ENCODE measurements at places on chromosomes 6 and 20.

DNA sequence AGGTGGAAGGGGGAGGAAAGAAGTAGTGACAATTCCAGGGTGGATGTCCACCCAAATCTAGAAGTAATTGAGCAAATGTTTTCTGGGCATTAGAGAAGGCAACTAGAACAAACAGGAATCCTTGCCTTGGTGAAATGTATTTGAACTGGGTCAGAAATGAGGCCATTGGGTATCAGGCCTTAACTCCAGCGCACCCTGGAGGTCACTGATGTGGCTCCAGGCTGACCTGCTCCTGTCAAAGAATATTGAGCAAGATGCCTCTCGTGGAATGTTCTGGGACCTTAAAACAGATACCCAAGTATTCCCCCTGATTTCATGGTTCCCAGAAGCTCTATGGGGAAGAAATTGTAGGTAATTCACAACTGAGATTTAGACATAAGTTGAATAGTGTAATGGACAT, 6.9 kb downstream of the HLA-DPB1 start:
- DNase-seq, result no peak

DNA sequence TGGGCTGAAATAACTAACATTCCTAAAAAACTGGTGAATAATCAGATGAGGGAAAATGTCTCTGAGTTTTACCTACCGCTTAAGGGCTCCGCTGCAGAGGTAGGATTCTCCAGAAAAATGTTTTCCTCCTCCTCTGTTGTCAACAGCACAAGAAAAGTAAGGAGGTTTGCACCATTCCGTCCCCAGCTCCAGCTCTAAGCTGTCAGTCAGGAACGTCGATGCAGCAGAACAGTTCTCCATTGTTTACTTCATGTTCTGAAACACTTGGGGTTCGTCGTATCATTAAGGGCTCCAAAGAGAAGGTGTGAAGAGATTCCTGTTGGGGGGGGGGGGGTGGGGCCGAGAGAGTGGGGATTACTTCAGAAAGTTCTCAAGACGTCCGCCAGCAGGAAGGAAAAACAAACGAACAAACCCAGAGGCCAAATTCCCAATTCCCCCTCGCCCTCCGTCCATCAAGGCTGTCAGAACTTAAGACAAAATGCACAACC, 734 bp downstream of the MMS22L start:
- peak; percentile 8 for DNase-seq

- DNase-seq, result no peak
Observed at GRCh38 chr6:106620931-106621672, 8.2 kb downstream of the RTN4IP1 start.

DNA sequence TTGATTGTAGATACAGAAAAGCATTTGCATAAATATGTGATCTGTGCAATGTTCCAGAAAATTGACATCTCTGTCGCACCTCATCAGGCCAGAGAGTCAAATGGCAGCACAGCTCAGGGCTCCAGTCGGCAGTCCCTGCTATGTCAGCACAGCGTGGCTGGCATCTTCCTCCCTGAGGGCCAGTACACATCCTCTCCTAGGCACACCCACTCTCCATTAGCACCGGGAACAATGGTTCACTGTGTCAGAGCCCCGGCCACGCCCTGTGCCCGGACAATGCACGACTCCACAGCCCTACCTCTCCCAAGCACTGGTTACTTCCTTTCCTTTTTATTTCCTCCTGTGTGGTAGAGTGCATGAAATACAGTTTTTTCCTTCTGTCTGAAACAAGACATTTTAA, 114.9 kb downstream of the FOXC1 start:
- DNase-seq, result no peak

GRCh38 chr6:32843331-32843978, 392 bp downstream of the PSMB8 start:
- no peak for DNase-seq

DNA sequence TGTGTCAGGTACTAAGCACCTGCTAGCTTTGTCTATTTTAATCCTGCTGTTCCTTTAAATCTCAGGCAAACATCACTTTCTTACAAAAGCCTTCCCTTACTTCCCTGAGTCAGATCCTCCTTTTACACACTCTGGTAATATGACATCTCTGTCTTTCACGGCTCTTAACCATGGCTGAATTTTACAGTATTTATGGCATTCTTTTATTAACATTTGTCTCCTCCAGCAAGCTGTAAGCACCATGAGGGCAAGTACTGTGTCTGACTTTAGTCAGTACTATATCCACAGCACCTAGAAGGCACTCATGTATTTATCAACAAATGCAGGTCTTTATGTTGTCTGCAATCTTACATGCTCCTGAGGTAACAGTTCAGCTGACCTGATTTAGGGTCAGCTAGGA, 33.7 kb upstream of the HBS1L start:
- DNase-seq, result no peak

- no peak for DNase-seq
Observed at GRCh38 chr6:150075034-150075421, 6.1 kb upstream of the ULBP3 start.

- no peak for DNase-seq
Observed at GRCh38 chr20:58313396-58313795, 3.9 kb downstream of the RAB22A start.

DNA sequence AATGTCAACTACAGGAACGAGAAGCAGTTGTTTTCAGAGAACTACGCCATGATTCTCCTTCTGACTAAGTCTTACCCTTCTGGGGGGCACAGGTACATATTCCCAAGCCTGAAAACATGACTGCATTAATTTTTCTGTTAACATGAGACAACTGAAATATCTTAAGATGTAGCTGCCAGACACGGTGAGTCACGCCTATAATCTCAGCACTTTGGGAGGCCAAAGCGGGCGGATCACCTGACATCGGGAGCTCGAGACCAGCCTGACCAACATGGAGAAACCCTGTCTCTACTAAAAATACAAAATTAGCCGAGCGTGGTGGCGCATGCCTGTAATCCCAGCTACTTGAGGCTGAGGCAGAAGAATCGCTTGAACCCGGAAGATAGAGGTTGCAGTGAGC, 21.7 kb downstream of the TBC1D20 start:
- DNase-seq, result no peak

DNA sequence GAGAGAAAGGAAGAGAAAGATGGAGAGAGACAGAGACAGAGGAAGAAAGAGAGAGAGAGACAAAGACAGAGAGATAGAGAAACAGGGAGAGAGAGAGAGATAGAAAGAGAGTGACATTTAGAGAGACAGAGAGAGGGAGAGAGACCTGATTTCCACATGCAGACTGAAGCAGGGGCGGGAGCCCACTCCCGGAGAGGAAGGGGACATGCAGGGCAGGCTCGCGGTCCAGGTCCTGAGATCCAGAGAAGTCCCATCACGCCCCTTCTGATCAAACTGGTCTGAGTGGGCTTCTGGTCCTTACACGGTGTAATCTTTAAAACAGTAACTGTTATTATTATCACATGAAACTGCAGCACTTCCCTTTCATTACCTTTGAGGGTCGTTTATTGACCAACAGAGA, 62.2 kb downstream of the PHACTR3 start:
- DNase-seq, result no peak

DNA sequence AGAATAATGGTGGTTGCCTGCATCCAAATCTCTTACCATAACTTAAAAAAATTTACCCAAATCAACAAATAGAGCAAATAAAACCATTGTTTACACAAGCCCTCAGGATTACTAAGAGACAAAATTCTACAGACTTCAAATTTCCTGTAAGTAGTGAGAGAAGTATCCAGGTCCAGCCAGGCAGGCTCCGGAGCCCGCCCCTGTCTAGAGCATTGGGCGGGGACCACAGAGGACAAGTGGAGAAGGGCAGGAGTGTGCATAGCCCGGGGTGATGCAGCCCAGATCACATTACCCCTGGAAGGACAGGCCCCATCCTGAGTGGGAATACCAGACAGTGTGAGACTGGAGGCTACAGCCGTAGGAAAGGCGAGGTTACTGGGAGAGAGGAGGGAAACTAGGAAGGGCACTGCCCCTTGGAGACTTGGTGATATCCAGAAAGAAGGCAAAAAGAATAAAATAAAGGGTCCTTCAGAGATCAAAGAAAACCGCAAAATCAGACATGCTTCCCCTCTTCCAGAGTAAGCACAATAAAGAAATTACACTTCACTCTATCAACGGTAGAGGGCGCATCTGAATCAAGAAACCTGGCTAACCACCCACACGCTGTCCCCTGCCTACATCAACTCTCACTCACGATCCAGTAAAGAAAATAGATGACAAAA, 26.6 kb downstream of the RIN2 start:
- peak; percentile 70 for DNase-seq

DNA sequence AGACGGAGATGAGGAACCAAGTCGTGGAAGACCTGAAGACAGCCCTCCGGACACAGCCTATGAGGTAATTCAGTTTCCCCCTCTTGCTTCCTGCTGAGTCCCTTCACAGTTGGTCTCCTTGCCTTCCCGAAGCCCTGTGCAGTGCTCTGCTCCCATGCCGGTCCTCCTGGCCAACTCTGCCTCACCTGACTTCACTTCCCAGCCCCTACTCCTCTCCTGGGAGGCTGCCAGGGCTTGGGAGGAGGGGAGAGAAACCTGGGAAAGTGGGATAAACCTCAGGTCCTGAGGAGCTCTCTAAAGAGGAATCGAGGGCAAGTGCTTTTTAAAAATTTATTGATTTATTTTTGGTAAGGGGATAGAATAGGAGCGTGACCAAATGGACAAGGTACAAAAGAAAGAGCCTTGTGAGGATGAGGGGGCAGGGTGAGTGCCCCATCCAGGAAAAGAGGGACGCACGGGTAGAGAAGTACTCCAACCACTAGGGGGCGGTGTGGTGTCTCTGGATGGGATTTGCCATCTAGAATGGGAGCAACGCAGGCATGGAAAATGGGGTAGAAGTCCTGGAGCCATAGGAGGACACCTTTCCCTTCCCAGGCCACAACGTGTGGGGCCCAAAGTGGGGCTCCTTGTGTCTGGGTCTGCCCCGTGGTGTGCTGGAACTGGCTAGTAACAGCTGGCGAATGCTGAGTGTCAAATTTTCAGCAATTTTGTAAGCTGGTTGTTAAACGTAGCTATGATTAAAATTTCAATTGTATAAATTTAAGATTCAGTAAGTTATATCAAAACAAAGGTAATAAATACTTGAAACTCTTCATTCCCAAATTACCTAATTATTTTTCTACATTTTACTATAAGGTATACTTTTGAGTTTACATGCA, 69.0 kb downstream of the MOCS1 start:
- DNase-seq, result peak; percentile 76

- DNase-seq, result no peak
Observed at GRCh38 chr6:5295623-5296022, 34.3 kb downstream of the FARS2 start.

DNA sequence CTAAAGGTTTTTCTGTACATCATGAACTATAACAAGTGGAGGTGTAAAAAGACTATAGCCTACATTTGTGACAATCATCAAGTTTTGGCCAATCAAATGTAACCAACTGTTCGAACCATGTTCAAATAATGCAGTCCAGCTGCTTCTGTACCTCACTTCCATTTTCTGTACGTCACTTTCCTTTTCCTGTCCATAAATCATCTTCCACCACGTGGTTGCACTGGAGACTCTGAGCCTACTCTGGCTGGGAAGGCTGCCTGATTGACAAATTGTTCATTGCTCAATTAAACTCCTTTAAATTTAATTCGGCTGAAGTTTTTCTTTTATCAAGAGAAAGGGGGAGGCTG, 270.4 kb upstream of the JARID2 start:
- no peak for DNase-seq

- DNase-seq, result no peak
Observed at GRCh38 chr20:40754339-40754943, 65.4 kb upstream of the MAFB start.

- no peak for DNase-seq
Observed at GRCh38 chr6:62119401-62119800, 166.6 kb downstream of the KHDRBS2 start.

GRCh38 chr20:52130406-52130805, 61.2 kb downstream of the ZFP64 start:
- no peak for DNase-seq

GRCh38 chr6:157116426-157116825, 206.9 kb downstream of the TMEM242 start:
- no peak for DNase-seq

GRCh38 chr6:13702809-13703302, 8.8 kb downstream of the RANBP9 start:
- DNase-seq, result no peak

DNA sequence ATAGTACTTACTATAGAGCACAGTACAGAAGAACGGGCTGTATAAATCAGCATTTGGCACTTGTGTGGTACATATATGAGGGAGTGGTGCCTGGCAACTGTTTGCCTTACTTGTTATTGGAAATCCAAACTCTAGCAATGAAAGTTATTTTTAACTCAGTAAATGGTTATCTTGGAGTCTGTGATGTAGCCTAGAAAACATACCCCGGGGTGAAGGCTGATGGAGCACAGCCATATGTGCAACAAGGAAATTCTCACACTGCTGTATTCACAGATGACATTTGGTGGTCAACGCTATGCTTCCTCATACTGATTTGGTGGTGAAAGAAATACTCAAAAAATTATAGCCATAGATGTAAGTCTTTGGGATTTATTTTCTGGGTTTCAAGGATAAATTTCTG, 807.5 kb upstream of the FLRT3 start:
- no peak for DNase-seq

DNA sequence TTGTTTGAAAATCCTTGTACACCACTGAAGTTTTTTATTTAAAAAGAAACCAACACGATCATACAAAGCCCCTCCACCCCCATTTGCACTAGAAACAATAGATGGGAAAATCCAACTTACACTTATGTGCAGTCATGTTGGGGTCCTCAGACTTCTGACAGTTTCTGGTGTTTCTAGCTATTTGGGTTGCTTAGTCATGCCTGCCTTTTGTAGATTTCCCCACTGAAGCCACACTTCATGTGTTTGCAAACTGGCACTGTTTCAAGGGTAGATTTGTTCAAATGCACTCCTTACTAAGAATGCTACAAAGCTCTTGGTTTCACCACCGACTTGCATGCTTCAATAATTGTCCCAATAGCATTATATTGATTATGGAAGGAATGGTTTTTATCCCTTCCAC, 1.5 kb downstream of the SH3BGRL2 start:
- no peak for DNase-seq

GRCh38 chr6:78863576-78863975, 3.8 kb upstream of the IRAK1BP1 start:
- DNase-seq, result no peak

GRCh38 chr20:33261465-33261864, 21.5 kb upstream of the BPIFB1 start:
- DNase-seq, result no peak

DNA sequence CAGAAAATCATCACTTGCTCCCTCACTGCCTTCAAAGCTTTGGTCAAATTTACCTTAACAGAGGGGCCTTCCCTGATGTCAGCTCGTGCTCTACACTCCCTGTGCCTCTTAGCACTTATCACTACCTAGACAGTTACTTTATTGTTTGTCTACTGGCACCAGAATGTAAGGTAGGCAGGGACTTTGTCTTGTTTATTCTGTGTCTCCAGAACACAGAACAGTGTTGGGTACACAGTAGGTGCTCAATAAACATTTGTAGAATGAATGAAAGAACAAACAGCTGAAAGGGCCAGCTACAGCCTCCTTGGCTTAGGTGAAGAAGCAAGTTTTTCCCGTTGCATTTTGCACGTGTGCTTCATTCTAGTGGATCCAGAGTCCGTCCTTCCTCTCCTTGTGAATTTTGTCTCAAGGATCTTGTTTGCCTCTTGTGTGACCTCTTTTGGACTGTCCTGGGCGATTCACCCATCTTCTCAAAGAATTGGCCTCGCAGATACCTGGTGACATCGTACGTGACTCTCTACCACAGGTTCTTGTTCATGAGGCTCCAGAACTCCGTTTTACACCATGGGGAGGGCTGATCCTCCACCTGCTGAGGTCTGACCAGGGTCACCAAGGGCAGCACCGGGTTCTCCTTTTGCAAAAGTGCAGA, 84.2 kb upstream of the ARMC2 start:
- DNase-seq, result no peak
